CD8-positive, alpha-beta memory T cell (primary cell): ENCODE measurements at places on chromosomes 6 and 20.
A peak's percentile ranks its signal among the peaks of the same experiment; 100 is the strongest.

GRCh38 chr20:2139250-2139649, 37.6 kb downstream of the STK35 start:
- peaks cover 3% of the 10 kb centered on the region for H3K36me3 ChIP-seq
- no peaks in the 10 kb centered on the region for H3K27me3 ChIP-seq
- no peak overlapping the region for H3K27ac ChIP-seq

DNA sequence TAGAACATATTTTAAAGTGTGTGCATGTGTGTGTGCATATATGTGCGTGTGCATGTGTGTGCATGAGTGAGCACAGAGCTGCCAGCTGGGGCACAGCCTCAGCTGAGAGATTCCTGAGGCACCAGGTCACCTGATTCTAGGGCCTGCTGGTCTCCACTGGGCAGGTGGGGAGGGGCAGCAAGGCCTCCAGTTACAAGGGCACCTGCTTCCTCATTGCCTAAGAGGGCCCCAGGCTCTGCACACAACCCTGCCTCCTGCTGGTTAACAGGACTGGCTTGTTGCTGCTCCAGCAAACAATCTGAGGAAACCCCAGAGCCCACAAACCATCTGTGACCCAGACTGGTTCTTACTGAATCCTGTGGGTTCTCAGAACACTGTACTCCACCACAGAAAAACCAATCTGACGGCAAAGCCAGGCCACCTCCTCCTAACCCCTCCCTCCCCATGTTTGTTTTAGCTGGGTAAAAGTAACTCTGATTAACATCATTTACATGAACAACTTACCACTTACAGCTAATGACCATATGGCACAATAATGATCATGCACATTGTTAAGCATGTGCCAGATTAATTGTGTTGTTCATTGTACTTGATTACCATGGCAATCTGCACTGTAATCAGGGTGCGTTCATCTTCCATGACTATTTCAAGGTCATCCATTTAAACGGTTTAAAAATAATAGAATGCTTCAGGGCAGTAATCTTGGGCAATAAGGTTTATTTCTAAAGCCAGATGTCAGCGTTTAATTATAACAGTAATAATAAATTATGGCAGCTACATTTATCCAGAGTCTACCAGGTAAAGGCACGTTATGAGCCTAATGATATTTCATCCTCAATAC, 23.1 kb upstream of the UBE2J1 start:
- peak; percentile 89 for DNase-seq
- no peaks in the 10 kb centered on the region for H3K27me3 ChIP-seq
- no peaks in the 10 kb centered on the region for H3K36me3 ChIP-seq
- peaks cover 19% of the 10 kb centered on the region for H3K4me1 ChIP-seq
- H3K27ac ChIP-seq, result no peak overlapping the region
- H3K4me3 ChIP-seq, result no peak overlapping the region

- DNase-seq, result no peak
- no peaks in the 10 kb centered on the region for H3K36me3 ChIP-seq
- no peaks in the 10 kb centered on the region for H3K4me1 ChIP-seq
- H3K27me3 ChIP-seq, result no peaks in the 10 kb centered on the region
Observed at GRCh38 chr20:10388597-10388996, 45.4 kb downstream of the MKKS start.

DNA sequence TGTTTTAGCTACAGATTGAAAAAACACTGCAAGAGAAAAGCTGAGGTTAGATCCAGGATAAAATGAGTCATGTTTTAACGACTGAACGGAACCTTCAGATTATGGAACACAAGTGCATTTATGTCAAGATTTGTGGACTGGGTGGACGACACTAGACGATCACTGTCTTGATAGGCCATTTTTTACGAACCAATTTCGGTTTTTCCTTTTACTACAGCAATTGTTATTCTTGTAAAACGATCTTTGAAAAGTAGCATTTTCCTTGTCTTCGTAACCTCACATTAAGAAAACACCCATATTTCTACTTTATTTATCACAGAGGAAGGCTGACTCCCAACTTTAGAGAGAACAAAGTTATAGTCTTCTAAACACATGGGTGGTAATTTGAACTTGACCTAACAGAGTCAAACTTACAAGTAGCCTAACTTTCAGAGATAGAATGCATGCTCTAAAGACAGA, 294.2 kb upstream of the TCF21 start:
- H3K4me1 ChIP-seq, result no peaks in the 10 kb centered on the region
- no peak overlapping the region for H3K27ac ChIP-seq
- H3K4me3 ChIP-seq, result no peak overlapping the region
- no peaks in the 10 kb centered on the region for H3K27me3 ChIP-seq
